ENCODE measurements at places on chromosomes 5 and 9.

DNA sequence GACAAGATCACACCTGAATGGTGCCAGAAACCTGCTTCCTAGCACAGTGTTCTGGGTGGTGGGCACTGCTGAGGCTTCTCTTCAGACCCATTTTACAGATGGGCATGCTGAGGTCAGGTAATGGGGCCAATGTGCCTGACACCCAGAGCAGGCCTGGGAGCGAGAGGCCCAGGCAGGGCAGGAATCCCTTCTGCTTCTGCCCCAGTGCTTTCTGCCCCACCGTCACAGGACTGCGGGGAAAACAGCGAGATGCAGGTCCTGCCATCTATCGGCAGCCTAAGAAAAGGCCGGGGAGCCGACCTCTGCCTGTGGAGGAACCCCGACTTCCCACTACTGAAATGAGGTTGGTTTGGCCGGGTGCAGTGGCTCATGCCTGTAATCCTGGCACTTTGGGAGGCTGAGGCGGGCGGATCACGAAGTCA, 22.8 kb upstream of the RNU6ATAC start:
- no peak for DNase-seq

DNA sequence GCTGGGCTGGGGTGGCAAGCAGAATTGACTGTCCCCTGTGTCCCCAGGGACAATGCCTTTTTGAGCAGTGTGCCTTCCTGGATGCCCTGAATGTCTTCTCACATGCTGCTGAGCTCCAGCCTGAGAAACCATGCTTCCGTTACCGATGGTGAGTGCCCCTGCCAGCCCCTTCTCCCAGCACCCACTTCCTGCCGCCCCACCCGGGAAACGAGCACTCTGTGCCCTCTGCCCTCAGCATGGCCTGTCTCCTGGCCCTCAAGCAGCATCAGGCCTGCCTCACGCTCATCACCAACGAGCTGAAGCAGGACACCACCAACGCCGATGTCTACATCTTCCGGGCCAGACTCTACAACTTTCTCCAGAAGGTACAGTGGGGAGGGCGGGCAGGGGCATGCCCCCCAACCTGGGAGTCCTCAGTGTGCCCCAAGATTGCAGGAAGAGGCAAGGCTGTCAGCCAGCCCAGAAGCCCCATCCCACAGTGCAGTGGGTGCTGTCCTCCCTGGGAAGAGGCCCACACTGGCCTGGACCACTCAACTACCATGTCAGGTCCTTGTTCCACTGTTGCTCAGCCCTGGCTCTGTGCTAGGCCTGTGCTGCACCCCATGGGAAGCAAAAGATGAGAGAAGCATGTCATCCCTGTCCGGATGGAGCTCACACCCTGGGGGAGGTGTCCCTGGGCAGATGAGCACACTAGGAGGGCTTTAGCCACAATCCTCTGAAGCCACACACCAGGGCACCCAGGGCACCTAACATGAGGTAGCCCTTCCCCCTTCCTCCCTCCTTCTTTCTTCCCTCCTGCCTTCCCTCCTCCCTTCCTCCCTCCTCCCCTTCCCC, 4.4 kb downstream of the TTC16 start:
- no peak for DNase-seq

- DNase-seq = no peak
Measured at GRCh38 chr5:43099640-43100039, 21.1 kb upstream of the ZNF131 start.

DNA sequence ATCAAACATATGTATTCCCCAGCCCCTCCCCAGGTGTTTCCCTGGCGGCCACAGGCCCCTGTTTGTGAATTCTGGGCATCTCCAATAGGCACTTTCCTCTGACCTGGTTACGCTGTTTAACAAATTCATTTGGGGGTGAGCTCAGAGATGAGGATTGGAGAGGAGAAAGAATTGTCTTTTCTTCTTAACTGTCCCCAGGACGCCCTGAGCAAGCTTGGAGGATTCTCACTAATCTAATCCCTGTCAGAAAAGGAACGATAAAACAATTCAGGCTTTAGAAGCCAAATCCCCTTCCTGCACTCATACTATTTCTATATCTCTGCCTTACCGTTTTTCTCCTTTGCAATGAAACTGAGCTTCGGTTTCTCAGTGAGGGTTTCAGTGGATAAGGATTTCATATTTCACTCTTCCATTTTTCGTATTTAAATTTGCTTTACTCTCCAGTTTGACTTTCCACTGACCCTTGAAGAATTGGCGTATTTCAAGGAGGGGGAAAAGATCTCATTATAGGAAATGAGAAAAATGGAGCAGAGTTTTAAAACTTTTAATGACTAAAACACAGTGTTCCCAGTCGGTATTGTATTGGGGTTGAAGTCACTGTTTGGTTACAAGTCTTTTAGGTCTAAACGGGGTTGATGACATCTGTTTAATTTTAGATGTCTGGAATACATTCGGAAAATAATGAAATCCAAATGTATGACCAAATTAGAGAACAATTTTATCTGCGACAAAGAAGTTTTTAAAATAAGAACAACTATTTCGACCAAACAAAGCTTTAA, 180.1 kb downstream of the MACROH2A1 start:
- DNase-seq = no peak

- no peak for DNase-seq
Measured at GRCh38 chr9:113486327-113486726, 22.8 kb downstream of the RGS3 start.

DNA sequence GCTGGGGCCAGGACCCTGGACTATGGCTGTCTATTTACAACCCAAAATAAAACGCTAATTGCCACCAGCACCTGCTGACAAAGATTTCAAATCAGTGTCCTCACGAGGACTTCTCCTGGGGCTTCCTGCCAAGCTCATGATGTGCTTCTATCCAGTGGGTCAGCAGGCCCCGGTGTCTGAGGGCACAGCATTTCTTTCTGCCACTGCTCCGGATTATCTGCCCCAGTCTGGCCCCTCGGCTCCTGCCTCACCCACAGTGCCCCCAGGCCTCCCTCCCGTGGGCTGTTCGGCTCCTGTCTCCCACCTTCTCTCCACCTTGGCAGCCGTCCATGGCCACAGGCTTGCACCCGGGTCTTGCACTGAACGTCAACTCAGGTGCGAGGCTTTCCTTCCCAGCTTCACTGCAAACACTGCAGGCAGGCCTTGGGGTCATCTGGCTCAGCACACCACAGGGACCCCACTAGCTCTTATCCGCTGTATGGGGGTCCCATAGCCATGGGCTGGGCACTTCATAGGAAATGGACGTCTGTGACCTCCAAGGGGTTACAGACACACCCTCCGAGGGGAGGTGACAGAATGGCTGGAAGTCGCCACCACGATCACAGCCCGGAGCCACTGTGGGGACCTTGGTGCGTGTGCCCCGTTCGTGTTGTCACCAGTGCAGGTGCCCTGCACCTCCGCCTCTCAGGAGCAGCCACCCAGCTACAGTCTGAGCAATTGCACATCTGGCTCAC, 43.8 kb upstream of the FCN1 start:
- no peak for DNase-seq

GRCh38 chr5:126814721-126815404, 37.9 kb downstream of the LMNB1 start:
- DNase-seq = no peak

GRCh38 chr5:172097356-172097755, 90.7 kb downstream of the STK10 start:
- DNase-seq = no peak

GRCh38 chr9:17476401-17476800, 102.5 kb upstream of the SH3GL2 start:
- no peak for DNase-seq

DNA sequence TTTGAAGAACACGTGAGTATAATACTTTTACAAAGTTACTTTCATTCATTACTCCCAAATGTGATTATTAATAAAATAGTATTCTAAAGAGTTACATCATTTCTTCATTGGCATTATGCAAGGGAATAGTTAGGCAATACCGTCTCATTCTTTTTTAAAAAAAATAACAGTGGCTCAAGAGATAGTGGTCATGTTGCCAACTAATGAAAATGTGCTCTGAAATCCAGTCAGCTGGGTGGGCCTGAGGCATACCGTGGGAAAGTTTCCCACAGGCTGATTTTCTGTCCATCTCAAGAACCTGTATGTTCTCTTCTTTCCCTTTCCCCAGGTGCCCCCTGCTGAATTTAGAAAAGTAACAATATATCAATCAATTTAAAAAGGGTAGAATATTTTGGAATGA, 40.8 kb upstream of the ROPN1L start:
- no peak for DNase-seq

All from activated naive CD4-positive, alpha-beta T cell (primary cell).